ENCODE measurements at places on chromosomes 1 and 21. TPM values are rescaled to one million over a fixed set of nuclear protein-coding genes. Genes with fewer than 3 reads are reported as not detected.

- no peak for DNase-seq
- no peak overlapping the region for H3K4me3 ChIP-seq
- H3K27ac ChIP-seq: peak overlapping the region; percentile 44
- H3K36me3 ChIP-seq: peaks cover 77% of the 10 kb centered on the region
- no peaks in the 10 kb centered on the region for H3K27me3 ChIP-seq
Observed at GRCh38 chr1:244409701-244410100, 42.0 kb downstream of the ADSS2 start.

GRCh38 chr1:209116705-209117104 lies 466.8 kb upstream of the CAMK1G start:
- H3K27me3 ChIP-seq: no peaks in the 10 kb centered on the region
- DNase-seq: no peak
- H3K27ac ChIP-seq: no peak overlapping the region
- H3K4me3 ChIP-seq: no peak overlapping the region

DNA sequence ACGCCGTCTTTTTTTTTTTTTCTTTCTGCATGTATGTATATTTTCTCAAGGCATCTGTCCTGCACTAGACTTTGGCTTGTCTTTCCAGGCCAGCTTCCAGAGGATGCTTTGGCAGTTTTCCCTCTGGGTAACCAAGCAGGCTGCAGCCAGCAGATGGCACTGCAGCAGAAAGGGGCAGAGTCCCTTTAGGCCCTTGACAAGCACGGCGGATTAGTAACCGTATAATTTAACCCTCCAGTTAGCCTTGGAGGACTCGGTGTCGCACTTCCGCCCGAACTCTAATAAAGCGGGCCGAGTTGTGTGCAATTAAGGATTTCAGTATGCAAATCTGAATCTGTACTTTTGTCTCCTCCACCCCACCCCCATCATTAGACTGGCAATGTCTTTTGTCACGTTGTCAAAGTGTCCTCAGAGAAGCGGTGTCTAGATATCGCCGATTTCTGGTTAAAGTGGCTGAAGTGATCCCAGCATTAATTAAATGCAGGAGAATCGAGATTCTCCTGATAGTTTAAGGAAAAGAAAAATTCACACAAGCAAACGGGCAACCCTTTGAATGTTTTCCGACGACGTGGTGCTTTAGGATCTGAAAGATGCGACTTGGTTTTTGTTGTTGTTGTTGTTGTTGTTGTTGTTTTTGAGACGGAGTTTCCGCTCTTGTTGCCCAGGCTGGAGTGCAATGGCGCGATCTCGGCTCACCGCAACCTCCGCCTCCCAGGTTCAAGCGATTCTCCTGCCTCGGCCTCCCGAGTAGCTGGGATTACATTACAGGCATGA lies 1.1 kb upstream of the TMEM167B start:
- H3K27ac ChIP-seq: peak overlapping the region; percentile 97
- peak overlapping the region; percentile 98 for H3K4me3 ChIP-seq
- peak; percentile 57 for DNase-seq

DNA sequence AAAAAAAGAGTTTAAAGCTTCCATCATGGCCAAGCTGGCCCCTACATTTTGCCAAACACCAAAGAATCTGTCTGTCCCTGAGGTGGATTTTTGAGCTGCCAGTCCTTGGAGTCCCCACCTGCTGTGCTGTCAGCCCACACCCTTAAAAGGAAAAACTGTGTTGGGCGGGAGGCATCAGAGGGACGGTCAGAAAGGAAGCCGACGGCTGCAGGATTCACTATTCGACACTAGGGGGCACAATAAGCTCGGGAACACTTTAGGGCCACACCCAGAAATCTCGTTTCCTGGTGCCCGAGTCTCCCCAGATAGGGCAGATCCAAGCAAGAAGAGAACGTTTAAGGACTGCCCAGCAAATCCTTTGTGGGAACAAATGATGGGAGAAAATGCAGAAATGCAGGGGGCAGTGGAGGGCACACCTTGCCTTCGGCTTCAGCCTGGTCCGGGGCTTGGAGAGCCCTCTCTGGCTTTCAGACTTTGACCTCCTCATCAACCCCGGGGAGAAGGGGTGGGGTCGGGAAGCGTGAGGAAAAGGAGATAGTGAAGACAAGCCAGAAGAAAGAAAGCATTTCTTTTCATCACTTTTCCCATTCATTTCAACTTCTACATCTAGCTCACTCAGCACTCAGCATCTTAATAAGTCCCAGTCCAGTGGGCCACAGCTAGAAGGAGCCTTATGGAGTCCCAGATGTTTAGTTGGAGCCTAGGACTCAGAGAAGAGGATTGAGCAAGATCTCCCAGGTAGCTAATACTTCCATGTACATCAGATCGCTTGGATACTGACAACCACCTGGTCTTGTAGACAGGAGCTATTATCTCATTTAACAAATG lies 5.0 kb upstream of the CTTNBP2NL start:
- peak overlapping the region; percentile 72 for H3K27ac ChIP-seq
- H3K4me3 ChIP-seq: peak overlapping the region; percentile 76
- H3K36me3 ChIP-seq: no peaks in the 10 kb centered on the region
- DNase-seq: peak; percentile 89

- no peak overlapping the region for H3K27ac ChIP-seq
- H3K27me3 ChIP-seq: peaks cover 46% of the 10 kb centered on the region
- H3K4me3 ChIP-seq: no peak overlapping the region
- peaks cover 10% of the 10 kb centered on the region for H3K4me1 ChIP-seq
- no peaks in the 10 kb centered on the region for H3K36me3 ChIP-seq
- peak; percentile 35 for DNase-seq
Observed at GRCh38 chr1:227950735-227951346, 3.1 kb upstream of the WNT9A start.

DNA sequence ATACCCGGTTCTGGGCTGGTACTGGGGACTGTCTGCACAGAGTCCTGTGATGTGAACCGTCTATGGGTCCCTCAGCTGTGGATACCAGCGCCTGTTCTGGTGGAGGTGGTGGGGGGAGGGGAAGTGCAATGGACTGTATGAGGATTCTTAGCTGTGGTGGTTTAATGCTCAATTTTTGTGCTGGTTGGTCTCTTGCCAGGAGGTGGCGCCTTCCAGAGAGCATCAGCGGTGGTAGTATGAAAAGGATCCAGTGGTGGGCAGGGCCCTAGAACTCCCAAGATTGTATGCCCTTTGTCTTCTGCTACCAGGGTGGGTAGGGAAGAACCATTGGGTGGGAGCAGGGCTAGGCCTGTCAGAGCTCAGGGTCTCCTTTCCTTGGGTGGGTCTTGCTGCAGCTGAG lies 89.4 kb upstream of the B3GALT2 start:
- H3K36me3 ChIP-seq: peaks cover 50% of the 10 kb centered on the region
- no peak for DNase-seq
- peaks cover 3% of the 10 kb centered on the region for H3K4me1 ChIP-seq
- no peak overlapping the region for H3K4me3 ChIP-seq
- no peaks in the 10 kb centered on the region for H3K27me3 ChIP-seq
- no peak overlapping the region for H3K27ac ChIP-seq

- H3K4me3 ChIP-seq: no peak overlapping the region
- no peak for DNase-seq
- H3K27ac ChIP-seq: no peak overlapping the region
- H3K27me3 ChIP-seq: no peaks in the 10 kb centered on the region
- H3K36me3 ChIP-seq: no peaks in the 10 kb centered on the region
Observed at GRCh38 chr1:83791821-83792437, 207.0 kb downstream of the TTLL7 start.

DNA sequence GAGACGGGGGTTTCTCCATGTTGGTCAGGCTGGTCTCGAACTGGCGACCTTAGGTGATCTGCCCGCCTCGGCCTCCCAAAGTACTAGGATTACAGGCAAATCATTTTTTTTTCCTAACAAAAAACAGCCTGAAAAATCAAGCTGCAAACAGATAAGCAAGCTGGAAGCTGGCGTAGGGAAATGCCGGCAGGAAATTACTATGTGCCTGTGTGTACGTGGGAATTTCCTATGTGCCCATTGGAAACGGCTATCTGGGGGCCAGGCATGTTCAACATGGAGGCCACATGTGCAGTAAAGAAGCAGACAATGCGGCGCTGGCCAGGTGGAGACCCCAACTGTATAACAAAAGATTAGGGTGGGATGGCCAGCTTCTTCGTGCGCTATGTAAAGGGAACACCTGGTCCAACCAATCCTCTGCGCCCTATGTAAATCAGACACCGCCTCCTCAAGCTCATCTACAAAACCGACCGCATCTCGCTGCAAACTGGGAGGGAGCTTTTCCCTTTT lies 9.1 kb upstream of the AADACL4 start:
- peaks cover 14% of the 10 kb centered on the region for H3K27me3 ChIP-seq
- no peaks in the 10 kb centered on the region for H3K36me3 ChIP-seq
- no peak overlapping the region for H3K27ac ChIP-seq
- DNase-seq: no peak
- H3K4me1 ChIP-seq: peaks cover 3% of the 10 kb centered on the region

GRCh38 chr1:91761295-91761721 lies 124.6 kb downstream of the TGFBR3 start:
- no peak overlapping the region for H3K27ac ChIP-seq
- H3K27me3 ChIP-seq: no peaks in the 10 kb centered on the region
- H3K4me1 ChIP-seq: peaks cover 34% of the 10 kb centered on the region
- H3K36me3 ChIP-seq: peaks cover 12% of the 10 kb centered on the region
- DNase-seq: no peak

DNA sequence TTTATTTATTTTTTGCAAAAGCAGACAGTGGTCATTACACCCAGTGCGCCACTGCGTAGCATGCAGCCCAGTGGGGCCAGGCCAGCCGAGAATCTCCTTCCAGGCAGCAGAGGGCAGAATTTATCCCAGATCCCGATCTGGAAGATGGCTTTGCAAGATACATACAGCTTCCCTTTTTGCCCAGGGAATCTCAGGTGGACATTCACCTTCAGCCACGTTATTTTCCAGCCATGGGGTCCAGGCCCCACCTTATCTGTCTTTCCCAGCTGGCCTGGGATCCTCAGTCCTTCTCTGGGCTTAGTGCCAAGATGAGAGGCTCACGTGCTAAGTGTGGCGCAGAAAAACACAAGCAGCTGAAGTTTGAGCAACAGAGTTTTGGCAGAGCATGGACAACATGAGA lies 123.6 kb downstream of the AJAP1 start:
- no peaks in the 10 kb centered on the region for H3K4me1 ChIP-seq
- no peak overlapping the region for H3K4me3 ChIP-seq

DNA sequence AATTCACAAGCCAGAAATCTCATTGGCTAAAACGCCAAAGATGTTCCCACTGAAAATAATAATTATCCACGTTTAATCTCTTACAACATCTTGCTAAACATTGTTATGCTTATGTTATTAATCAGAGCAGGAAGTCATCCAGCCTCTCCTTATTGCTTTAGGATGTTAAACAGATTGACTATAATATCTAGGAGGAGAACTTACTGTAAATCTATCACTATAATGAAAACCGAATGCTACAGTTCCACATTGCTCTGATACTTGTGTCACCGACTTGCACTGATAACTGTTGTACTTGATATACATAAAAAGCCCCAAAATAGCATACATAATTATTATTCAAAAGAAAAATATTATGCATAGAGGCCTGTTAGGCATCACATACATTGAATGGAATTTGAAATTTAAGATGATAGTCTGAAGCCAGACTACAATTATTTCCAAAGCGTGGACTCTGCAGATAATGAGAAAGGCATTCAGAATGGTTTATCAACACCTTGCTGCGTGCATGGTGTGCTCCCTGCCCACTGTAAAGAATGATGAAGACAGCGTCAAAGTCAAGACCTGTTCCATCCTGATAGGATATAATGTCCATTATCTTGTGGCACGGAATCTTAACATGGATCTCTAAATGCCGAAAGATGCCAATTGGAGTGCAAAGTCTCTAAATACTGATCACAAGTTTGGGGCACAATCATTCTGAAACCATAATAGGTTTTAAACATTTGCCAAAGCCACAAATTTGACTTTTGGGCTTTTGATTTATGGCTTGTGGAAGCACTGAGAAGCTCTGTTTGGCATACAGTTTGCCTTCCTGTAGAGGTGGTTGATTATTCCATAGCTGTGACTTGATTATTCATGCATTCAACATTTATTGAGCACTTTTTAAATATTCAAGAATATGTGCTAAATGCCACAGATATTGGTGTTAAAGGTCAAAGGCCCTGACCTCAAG lies 71.3 kb downstream of the CRB1 start:
- peaks cover 19% of the 10 kb centered on the region for H3K4me1 ChIP-seq
- H3K4me3 ChIP-seq: no peak overlapping the region
- H3K36me3 ChIP-seq: peaks cover 3% of the 10 kb centered on the region
- H3K27me3 ChIP-seq: peaks cover 18% of the 10 kb centered on the region
- DNase-seq: no peak
- no peak overlapping the region for H3K27ac ChIP-seq

DNA sequence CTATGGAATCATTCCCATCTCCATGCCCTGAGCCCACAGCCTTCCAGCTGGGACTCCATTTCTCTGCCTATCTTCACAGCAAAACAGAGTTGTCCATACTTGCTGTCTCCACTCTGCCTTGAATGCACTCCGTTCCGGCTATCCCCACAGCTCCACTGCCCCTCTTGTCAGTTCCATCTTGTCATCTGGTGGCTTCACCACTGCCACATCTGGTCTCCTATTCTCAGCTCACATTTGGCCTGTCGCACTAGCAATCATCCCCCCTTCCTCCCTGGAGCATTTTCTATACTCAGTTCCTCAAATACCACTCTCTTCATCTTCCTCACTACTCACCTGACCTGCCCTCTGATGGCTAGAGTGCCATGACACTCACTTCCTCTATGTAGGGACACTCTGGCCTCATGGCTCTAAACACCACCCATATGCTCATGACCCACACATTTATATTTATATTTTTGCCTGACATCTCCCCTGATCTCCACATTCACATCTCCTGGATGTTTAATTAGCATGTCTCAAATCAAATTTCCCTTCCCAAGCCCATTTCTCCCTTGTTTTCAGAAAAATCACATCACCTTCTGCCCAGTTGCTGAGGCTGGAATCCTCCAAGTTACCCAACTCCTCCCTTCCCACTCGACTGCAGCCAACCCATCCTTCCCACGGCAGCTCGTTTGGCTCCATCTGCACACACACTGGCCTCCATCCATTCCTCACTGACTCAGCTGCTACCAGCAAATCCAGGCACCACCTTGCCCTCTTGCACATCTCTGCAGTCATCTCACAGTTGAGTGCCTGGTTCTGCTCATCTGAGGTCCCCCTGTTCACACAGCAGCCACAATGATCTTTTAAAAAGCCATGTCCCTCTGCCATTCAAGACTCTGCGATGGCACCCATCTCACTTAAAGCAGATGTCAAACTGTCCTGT lies 6.1 kb downstream of the ZNF692 start:
- no peaks in the 10 kb centered on the region for H3K27me3 ChIP-seq
- no peak overlapping the region for H3K4me3 ChIP-seq
- peaks cover 5% of the 10 kb centered on the region for H3K4me1 ChIP-seq

GRCh38 chr1:206678490-206678889 lies 6.2 kb upstream of the MAPKAPK2 start:
- peaks cover 8% of the 10 kb centered on the region for H3K27me3 ChIP-seq
- no peak overlapping the region for H3K27ac ChIP-seq
- H3K4me3 ChIP-seq: no peak overlapping the region

DNA sequence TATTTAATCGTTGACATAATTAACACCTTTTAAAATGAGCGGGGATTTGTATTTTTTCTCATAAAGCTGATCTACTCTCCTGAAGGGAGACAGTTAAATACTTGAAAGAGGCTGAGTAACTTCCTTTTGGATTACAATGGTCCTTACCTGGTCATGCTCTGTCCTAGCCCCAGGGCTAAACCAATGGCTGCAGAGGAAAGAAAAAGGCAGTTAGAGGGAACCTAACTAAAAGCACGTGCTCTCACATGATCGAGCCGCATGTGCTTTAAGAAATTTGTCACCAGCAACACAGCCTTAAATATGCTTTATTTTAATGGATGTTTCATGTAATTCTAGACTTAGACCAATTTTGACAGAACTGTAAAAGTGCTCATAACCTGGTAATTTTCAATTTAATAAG lies 132.7 kb downstream of the GPATCH2 start:
- no peak overlapping the region for H3K4me3 ChIP-seq
- DNase-seq: no peak
- H3K27ac ChIP-seq: no peak overlapping the region
- no peaks in the 10 kb centered on the region for H3K27me3 ChIP-seq
- H3K4me1 ChIP-seq: peaks cover 13% of the 10 kb centered on the region

Gene SELE
- total RNA-seq: not detected

Gene GNG12
- total RNA-seq: 0.33 TPM

Gene KCNJ10
- total RNA-seq: not detected
